ENCODE measurements at places on chromosomes 2 and 18.

- peak; percentile 2 for DNase-seq
Measured at GRCh38 chr2:101386599-101387150, 628 bp downstream of the CREG2 start.

DNA sequence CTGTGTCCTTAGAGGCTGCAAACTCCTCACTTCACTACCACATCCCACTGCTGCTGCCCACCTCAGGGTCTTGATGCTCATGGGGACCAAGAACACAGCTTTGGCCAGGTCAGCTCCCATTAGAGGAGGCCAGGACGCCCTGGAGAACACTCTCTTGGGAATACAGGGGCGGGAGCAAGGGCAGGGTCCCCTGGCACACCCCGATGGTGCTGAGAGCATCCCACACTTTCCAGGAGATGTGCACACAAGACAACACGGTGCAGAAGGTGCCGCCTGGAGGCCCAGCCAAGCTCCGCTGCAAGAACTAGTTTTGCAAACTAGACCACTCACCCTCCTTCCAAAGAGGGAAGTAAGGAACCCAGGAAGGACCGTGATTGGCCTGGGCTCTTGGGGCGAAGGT, 304.4 kb upstream of the SALL3 start:
- no peak for DNase-seq

DNA sequence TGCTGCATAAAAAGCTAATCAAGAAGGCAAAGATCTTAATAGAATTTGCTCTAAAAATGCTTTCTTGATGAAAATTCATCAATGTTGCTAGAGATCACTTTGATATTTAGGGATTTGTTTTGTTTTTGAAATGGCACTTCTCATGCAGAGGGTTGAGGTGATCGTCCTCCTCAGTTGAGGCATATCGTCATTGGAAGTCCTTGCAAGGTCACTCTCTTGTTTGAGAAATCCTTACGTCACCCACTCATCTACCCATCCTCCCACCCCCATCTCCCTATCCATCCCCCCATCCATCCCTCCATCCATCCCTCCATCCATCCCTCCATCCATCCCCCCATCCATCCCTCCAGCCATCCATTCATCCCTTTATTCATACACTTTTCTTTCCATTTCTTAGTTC, 133.7 kb downstream of the THNSL2 start:
- DNase-seq, result no peak

DNA sequence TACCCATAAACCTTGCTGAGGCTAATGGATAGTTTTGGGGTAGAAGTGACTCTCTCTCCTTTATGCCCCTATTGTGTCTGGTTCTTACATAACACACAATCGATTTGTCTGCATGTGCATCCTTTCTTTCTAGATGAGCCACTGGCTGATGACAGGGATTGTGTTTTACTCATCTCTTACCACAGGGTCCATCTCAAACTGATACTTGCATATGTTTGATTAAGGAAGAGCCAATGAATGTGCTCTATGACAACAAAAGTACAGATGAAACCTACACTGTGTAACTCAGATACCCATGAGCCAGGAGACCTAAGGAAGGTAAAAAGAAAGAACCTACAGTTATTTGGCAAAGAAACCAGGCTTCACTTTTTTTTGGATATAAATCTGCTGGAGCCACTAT, 13.2 kb upstream of the BZW1 start:
- DNase-seq, result no peak

DNA sequence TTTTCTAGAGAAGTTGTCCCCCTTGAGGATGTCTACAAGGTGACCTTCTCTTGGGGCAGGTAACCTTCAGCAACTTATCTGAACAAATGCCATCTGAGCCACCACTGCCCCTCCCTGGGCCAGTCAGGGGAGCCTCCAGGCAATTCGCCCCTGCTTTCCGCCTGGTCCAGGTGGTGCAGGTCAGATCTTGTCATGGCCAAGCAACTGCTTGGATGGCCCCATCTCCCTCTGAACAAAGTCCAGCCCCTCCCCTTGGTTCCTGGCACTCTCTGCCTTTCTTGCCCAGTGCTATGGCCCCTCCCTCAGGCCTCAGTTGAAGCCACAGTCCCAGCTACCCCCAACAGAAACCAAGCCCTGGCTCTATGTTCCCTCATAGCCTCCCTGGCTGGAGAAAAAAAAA, 138.7 kb downstream of the ALPK2 start:
- no peak for DNase-seq

All from NCI-H69 (cell line).